ENCODE measurements at places on chromosomes 4 and X. TPM values are rescaled to one million over a fixed set of nuclear protein-coding genes. Genes with fewer than 3 reads are reported as not detected.

DNA sequence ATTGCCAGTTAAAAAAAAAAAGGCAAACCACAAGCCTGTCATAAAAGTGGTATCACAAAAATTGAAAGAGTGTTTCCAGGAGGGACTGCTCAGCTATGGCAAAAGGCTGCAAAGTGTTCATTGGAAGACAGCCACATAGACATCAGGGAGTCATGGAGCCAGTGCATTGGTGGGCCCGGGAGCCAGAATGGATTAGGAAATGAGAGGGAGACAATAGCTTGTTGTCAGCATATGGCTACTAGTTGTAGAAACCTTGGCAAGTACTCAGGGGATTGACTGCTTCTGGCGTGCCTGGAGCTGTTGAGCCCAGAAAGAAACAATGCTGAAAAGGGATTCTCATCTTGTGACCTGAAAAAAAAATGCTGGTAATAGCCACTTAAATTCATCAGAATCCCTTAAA is 5.0 kb downstream of the GAR1 start:
- peaks cover 8% of the 10 kb centered on the region for H3K4me1 ChIP-seq
- H3K27ac ChIP-seq: no peak overlapping the region
- H3K4me3 ChIP-seq: no peak overlapping the region
- no peak for DNase-seq
- no peaks in the 10 kb centered on the region for H3K27me3 ChIP-seq

WWC2 gene
- total RNA-seq: 42.5 TPM

- no peak overlapping the region for H3K27ac ChIP-seq
- H3K4me1 ChIP-seq: peaks cover 5% of the 10 kb centered on the region
- H3K4me3 ChIP-seq: peak overlapping the region; percentile 64
- no peak for DNase-seq
- H3K36me3 ChIP-seq: peaks cover 11% of the 10 kb centered on the region
- H3K27me3 ChIP-seq: no peaks in the 10 kb centered on the region
Observed at GRCh38 chrX:49072712-49073095, 1.1 kb downstream of the PRAF2 start.

GRCh38 chr4:139015269-139015947 is at the start of gene NOCT:
NOCT (plus strand) TSS chr4:139015781; CDS start chr4:139015982, 201 bp downstream.
- peak within 1 kb of the TSS; percentile 92 for H3K4me3 ChIP-seq
- peak within 1 kb of the TSS; percentile 99 for H3K27ac ChIP-seq
- H3K36me3 ChIP-seq: peaks cover 30% of the 10 kb centered on the region
- DNase-seq: peak; percentile 97
- H3K27me3 ChIP-seq: no peaks in the 10 kb centered on the region
- peaks cover 41% of the 10 kb centered on the region for H3K4me1 ChIP-seq

- H3K36me3 ChIP-seq: no peaks in the 10 kb centered on the region
- no peaks in the 10 kb centered on the region for H3K4me1 ChIP-seq
- no peak overlapping the region for H3K4me3 ChIP-seq
- no peaks in the 10 kb centered on the region for H3K27me3 ChIP-seq
- no peak overlapping the region for H3K27ac ChIP-seq
- DNase-seq: no peak
Observed at GRCh38 chr4:180314972-180315371, 1928.2 kb upstream of the TENM3 start.

DNA sequence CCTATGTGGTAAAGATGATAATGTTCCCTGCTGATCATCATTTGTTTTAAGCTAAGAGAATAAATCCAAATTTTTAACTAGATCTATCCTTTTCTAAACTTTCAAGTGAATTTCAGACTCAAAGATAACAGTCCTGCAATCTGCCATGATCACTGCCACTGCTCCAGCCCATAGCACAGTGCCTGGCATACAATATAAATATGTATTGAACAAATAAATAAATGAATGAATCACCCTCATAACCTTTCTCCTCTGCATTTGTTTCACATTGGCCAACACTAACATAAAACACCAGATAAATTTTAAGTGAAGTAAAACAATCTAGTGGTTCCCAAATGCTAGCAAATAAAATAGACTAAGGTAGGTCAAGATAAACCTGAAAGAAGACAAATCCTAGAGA is 439.0 kb downstream of the GPM6A start:
- no peak overlapping the region for H3K27ac ChIP-seq
- H3K4me3 ChIP-seq: no peak overlapping the region
- no peaks in the 10 kb centered on the region for H3K27me3 ChIP-seq

DNA sequence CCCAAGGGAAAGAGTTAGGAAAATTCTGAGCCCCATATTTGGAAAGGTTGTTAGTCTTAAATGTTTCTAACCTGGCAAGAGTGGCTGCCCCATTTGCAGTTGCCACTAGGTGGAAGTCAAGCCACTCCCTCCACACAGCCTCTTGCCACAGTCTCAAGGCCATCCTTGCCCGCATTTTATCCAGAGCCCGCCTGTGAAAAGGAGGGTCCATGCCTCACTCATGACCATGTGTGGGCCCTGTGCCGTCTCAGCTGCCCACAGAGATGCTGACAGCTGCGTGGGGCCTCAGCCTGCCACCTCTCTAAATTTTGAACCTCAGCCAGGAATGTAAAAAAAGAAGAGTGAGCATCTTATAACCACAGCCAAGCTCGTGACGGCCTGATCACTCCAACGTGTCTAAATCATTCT is 201.5 kb upstream of the FAM241A start:
- H3K36me3 ChIP-seq: no peaks in the 10 kb centered on the region
- no peak overlapping the region for H3K4me3 ChIP-seq
- no peaks in the 10 kb centered on the region for H3K27me3 ChIP-seq
- no peak for DNase-seq
- H3K27ac ChIP-seq: no peak overlapping the region

DNA sequence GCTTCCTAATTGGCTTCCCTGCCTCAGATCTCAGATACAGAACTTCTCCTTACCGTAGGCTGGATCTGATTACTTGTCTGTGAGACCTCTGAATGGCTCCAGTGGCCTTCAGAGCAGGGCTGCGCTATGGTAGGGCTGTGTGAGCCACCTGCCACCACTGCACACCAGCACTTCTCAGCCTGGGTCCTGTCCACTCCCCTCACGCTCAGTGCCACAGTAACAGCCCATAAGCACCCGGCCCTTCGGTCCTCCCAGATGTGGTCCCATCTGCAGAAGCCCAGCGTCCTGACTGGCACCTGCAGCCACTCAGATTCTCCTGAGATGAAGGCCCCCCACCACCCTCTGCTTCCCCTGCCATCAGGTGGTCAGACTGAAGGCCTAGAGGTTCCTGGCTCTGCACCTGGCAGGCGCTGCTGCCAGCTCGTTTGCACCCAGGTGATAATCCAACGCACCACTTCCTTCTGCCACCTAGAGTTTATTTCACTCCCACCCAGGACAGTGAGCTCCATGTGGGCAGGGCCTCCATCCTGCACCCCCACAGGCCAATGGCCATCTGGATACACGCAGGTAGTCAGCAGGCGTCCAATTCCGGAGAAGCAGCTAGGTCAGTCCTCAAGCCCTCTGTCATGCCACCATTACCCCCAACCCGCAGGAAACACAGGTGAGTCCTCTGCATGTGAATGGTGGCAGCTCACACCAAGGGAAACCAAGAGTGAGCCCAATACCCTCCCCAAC is 5.4 kb downstream of the WDR1 start:
- peaks cover 83% of the 10 kb centered on the region for H3K36me3 ChIP-seq
- no peaks in the 10 kb centered on the region for H3K27me3 ChIP-seq
- no peak overlapping the region for H3K27ac ChIP-seq
- no peak overlapping the region for H3K4me3 ChIP-seq

DNA sequence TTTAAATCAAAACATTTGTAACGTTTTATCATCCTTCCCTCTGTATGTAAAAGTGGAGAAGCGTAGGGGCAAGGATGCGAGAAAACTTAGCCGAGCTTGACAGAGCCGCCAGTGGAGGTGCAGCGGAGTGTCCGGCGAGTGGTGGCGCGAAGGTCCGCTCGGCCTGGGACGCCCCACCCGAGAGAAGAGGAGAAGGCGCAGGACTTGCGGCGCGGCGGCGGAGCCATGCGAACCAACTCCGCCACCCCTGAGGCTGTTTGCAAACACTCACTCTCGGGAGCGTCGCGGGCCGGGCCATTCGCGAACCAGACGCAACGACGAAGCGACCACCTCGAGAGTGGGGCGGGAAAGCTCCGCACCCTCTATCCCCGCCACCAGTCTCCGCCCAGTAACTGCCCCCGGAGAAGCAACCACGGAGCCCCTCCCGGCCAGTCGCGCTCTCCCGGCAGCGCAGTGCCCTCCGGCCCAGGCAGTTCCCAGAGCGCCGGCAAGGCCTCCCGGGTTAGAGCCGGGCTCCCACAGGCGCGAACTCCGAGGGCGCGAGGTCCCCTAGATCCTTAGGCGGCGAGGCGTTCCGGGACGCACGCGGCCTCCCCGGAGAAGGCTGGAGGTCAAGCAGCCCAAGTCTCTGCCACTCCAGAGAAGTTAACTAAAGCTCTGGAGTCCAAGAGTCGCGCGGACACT is 2.3 kb upstream of the MAB21L2 start:
- no peaks in the 10 kb centered on the region for H3K36me3 ChIP-seq
- no peak overlapping the region for H3K27ac ChIP-seq
- DNase-seq: no peak

DNA sequence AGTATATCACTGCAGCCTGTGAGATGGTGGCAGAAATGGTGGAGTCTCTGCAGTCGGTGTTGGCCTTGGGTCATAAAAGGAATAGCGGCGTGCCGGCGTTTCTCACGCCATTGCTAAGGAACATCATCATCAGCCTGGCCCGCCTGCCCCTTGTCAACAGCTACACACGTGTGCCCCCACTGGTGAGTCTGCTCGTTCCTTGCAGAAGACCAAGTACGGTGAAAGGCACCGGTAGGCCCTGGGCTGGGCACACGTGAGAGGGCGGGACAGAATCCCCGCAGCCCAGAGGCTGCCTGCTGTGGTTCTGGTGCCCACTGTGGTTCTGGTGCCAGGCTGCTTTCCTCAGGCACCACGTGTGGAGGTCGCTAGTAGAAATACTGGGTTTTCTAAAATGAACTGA is 31.2 kb upstream of the MSANTD1 start:
- H3K4me1 ChIP-seq: no peaks in the 10 kb centered on the region
- H3K4me3 ChIP-seq: no peak overlapping the region
- DNase-seq: no peak
